Fibroblast of skin of right quadriceps (primary cell): ENCODE measurements at places on chromosomes 7 and 10.
A peak's percentile ranks its signal among the peaks of the same experiment; 100 is the strongest.

- peak; percentile 22 for DNase-seq
Measured at GRCh38 chr7:40836218-40836617, 701.4 kb downstream of the SUGCT start.

- DNase-seq: peak; percentile 50
Measured at GRCh38 chr7:22867003-22867402, 44.4 kb upstream of the TOMM7 start.

DNA sequence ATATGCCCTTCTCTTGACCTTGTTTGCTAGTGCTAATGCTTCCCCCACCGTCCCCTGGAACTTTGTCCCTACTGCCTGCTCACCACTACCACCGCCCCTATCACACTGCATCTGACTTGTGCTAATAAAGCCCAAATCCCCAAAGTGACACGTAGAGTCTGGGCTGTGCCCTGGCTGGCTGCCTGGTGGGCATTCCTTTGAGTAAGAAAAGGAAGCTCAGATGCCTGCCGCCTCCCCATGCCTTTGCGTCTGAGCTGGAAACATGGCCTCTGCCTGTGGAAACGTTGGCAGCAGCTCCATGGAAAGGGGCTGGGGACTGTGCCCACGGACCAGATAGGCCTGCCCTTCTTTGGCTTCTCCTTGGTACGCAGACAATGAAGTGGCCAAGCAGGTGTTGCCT, 138.3 kb downstream of the CYP26A1 start:
- DNase-seq: no peak

GRCh38 chr10:97785731-97786130, 13.9 kb upstream of the SFRP5 start:
- DNase-seq: no peak

DNA sequence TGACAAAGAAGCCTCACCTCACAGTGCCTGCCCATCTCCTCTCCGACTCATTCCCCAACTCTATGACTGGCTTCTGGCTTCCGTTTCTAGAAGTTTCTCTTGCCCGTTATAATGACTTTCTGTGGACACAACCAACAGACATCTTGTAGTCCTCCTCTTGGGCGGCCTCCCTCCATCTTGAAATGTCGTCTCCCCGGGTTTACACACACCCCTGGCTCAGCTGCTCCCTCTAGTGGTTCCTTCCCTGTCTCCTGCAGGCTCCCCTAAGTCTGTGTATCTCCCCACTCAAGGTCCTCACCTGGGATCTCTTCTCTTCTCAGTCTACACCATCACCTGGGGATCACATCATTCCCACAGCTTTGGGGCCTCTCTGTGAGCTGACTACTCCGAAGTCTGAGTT, 123.4 kb upstream of the NEBL start:
- DNase-seq: no peak

- no peak for DNase-seq
Measured at GRCh38 chr7:74599244-74599643, 58.3 kb upstream of the GTF2I start.

DNA sequence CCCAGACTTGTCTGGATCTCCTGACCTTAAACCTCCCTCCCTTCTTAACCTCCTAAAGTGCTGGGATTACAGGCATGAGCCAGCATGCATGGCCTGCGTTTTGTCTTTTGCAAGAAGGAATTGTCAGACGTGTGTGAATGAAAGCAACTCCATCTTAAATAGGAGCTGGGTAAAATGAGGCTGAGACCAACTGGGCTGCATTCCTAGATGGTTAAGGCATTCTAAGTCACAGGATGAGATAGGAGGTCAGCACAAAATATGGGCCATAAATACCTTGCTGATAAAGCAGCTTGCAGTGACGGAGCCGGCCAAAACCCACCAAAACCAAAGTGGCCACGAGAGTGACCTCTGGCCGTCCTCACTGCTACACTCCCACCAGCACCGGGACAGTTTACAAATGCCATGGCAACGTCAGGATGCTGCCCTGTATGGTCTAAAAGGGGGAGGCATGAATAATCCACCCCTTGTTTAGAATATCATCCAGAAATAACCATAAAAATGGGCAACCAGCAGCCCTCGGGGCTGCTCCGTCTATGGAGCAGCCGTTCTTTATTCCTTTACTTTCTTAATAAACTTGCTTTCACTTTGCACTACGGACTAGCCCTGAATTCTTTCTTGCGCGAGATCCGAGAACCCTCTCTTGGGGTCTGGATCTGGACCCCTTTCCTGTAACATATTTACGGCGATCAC, 41.2 kb upstream of the SDK1 start:
- DNase-seq: no peak

DNA sequence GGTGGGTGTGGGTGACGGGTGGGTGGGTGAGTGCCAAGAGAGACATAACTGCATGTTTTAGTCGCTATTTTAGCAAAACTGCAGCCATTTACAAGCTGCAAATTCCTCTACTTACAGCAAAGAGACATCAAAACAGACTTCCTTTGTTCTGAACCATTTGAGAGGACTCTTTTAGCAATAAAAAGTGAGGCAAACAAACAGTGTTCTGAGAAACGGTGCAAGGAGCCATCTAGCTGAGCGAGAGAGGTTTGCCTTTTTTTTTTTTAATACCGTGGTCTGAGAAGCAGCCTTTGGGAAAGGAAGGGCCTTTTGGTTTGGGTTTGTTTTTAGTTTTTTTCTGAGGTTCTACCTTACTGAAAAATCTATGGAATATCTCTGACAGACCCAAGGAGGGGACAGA, 62.9 kb downstream of the SCRN1 start:
- DNase-seq: no peak

- DNase-seq: no peak
Measured at GRCh38 chr10:7625836-7626235, 40.9 kb downstream of the ITIH5 start.

DNA sequence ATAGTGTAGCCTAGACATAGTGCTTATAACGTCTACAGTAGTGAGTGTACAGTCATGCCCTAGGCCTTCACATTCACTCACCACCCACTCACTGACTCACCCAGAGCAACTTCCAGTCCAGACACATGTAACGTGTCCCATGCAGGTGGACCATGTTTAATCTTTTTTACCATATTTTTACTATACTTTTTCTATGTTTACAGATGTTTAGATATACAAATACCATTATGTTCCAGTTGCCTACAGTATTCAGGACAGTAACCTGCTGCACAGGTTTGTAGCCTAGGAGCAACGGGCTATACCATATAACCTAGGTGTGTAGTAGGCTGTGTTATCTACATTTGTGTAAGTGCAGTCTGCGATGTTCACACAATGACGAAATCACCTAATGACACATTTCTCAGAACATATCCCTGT, 11.0 kb downstream of the MPP7 start:
- DNase-seq: peak; percentile 79

DNA sequence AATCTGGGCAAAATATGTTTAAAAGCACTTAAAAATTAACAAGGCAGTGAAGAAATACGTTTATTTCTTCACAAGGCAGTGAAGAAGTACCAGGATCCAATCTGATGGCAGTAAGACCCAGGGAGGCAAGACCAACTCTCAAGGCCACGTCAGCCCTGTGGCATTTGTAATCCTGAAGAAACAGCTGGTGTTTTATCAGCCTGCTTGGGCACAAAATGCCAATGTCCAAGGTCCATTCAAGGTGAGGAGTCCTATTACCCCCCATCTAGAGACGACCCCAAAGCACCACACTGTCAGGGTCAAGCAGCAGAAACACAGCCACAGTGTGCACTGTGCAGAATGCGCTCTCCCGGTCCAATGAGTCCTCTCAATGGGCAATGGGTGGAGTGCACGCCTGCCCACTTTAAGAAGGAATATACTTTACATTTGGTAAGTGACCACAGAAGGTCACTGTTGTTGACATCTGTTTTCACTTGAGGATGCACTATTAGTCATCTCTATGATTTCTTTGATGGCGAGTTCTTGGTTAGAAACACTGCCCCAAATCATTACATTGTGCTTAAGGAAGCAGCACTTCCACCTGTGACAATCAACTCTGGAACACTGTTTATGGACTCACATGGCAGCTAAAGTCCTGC, 12.8 kb downstream of the CPXM2 start:
- peak; percentile 34 for DNase-seq

DNA sequence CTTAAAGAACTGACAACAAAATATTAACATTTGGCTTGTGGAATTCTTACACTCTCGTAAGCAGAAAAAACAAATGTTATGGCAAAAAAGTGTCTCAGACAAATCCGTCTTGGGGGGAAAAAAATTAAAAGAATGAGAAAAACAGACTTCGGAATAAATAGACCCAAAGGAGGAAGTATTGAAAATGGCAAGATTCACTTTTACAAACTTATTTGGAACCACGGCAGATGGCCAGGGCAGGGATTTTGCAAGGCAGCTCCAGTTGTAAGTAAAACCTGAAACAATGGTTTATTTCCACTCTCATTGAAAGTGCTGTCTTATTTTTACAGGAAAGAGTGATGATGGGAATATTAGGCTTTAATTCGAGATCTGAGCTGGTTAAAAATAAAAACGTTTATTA, 1.5 kb upstream of the ZNF438 start:
- DNase-seq: no peak

GRCh38 chr7:55553024-55553345, 19.3 kb downstream of the VOPP1 start:
- DNase-seq: no peak

DNA sequence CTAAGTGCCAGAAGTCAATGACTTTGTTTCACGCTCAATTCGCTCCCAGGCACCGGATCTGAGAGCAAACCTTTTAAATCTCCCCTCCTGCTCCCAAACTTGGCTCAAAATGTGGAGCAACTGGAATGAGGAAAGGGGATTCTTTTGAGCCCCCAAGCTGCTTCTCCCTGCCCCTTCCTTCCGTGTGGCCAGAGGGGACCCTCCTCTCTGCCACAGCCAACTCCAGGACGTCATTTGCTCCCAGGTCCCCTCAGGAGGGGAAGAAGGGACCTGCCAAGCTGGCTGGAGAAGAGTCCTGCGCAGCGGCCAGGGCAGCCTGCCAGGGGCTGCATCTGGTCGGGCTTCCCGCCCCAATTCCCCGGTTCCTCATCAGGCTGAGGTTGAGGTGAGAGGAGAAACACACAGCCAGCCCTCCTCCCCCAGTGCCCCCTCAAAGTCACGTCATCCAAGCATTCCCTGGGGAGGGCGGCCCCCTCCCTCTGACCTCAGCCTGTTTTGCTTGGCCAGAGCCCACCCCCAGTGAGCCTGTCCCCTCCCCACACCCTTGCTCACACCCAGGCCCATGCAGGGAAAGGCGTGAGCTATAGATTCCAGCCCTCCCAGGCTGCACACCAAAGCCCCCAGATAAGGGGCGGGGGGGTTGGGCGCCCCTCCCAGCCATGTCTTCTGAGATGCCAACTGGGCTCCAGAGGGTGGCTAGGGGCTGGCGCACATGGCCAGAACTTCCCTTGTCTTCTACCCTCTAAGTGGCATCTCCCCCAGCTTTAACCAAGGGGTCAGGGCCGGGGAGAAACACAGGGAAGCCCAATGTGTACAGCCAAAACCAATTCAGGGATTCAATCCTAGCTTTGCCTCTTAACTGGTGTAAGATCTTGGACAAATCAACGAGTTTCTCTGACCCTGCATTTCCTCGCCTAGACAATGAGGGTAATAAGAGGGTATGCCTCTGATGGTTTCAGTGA, 35.0 kb downstream of the SH3PXD2A start:
- peak; percentile 72 for DNase-seq

DNA sequence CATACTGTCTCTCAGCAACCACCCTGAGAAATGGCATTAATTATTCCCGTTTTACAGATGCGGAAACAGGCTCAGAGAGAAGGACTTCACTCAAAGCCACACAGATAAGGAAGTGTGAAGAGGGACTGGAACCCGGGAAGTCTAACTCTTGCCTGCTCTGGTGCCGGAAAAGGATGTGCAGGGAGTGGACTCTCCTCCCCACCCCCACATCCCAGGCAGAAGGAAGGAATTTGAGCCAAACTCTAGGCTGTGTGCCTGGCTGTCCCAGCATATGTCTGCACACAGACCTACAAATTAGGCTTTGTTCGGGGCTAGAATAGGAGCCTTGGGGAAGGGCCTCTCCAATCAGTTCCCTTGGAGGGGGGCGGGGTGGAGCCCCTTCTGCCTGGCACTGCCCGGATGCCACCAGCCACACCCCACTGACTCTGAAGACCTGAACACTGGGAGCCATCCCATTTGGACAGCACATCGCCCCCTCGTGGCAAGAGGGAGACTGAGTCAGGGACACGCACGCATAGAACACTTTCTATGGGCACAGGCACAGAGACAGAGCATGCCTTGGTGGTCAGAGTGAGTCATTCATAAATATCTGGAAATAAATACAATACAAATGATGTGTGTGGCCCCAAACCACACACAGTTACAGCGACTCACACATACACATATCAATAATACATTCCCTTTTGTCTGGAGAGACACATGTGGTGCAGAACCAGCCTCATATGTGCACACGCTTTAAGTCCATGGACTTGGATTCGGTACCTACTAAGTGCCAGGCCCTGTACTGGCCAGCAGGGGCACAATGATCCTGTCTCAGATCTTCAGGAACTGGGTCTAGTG, 13.1 kb downstream of the LZTS2 start:
- peak; percentile 94 for DNase-seq

DNA sequence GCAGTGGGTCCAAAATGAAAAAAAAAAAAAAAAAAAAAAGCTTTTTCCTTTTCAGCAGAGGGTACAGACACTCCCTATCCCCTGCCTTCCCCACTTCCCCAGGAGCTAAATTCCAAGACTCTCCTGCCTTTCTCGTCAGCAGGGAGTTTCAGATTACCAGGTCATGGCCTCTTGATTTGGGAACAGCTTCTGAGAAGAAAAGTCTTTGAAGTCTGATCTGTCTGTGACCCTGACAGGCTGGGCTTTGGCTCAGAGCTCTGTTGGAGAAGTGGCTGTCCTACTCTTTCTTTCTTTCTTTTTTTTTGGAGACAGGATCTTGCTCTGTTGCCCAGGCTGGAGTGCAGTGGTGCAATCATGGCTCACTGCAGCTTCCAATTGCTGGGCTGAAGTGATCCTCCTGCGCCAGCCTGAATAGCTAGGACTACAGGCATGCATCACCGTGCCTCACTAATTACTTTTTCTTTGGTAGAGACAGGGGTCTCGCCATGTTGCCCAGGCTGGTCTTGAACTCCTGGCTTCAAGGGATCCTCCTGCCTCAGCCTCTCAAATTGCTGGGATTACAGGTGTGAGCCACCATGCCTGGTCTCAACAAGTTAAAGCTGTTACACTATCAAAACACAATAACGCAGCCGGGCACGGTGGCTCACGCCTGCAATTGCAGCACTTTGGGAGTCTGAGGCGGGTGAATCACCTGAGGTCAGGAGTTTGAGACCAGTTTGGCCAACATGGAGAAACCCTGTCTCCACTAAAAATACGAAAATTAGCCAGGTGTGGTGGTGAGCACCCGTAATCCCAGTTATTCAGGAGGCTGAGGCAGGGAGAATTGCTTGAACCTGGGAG, 59.9 kb downstream of the COL26A1 start:
- DNase-seq: no peak
